Midbrain (tissue), 1 donor: ENCODE measurements at places on chromosomes 13 and 19.

DNA sequence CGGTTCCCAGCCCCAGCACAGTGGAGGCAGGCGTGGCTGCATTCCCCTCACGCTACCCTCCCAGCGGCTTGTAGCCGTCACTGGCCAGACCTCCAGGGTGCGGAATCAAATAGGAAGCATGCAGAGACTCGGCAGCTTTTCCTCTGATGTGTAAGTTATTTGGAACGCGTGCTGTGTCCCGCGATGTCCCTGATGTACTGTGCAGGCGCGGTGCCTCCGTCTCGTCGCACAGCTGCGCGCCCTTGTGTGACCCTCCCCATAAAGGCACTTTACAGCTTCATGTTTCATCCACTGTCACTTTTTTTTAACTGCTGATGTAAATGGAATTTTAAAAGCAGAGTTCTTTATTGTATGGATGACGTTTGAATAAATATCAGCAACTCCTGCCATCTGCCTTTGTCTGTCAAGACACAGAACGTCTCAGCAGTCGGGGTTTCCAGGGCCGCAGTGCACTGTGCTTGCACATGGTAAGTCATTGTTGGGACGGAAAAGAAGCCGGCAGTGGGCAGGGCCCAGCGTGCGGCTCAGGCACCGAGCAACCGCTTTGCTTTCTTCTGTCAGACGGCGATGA, 7.3 kb upstream of the F7 start:
- no peak for DNase-seq

DNA sequence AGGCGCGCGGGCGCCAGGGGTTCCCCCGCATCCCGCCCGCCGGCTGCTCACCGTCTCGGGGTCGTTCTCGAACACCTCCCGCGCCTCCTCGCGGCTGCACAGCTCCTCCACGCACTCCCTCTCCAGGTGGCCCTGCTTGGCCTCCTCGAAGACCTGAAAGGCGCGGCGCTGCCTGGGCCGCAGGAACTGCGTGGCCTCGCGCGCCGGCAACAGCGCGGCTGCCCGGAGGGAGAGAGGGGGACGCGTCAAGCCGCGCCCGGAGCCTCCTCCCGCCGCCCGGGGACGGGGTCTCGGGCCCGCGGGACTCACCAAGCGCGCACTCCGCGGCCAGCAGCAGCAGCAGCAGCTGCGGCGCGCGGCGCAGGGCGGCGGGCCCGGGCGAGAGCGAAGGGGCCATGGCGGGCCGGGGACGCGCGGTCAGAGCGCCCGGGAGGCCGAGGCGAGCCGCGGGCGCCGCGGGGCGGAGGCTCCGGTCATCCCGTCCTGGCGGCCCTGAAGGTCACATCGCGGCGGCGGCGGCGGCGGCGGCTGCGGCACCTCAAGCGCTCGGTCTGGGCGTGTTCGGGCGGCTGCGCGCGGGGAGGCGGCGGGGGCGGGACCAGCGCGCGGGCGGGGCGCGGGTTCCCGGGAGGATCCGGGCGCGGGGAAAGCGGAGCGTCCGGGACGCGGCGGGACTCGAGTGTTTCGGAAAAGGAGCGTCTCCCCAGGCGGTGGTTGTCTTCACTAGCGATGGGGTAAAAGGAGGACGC, at the start of gene GAS6:
Gene GAS6 (minus strand): TSS at position 553 of the 749 bp plus-strand sequence. CDS start 156 bp downstream, at position 397.
- peak; percentile 50 for DNase-seq

DNA sequence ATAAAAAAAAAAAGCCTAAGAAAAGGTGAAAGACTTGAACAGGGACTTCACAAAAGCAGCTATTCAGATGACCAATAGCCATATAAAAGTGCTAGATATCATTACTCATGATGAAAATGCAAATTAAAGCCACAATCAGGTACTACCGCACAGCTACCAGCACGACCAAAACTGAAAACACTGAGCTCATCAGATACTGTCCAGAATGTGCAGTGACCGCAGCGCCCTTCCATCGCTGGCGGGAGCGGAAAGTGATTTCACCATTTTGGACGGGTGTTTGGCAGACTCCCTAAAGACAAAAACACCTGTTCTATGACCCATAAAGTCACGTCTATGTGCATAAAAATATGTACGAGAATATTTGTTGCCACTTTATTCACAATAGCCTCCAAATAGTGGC, 60.7 kb downstream of the SLC6A16 start:
- DNase-seq: no peak

GRCh38 chr19:45296355-45296754, 26.3 kb downstream of the CKM start:
- DNase-seq: no peak

DNA sequence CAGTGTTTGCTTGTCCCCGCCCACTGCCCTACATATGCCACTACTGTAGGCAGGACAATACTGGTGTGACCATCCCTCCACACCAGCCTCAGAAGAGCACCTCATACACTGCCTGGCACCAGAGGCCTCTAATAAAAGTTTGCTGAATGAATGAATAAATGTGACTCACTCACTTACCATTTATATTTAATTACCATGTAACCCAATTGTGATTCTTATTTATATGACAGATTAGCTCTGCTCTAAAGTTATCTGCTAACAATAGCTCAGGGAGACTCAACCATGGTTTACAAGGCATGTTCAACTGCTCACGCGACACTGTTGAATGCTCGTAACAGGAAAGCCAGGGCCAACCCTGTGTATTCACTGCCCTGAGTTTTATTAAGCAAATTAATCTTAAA, 66.0 kb upstream of the DOCK9 start:
- no peak for DNase-seq

DNA sequence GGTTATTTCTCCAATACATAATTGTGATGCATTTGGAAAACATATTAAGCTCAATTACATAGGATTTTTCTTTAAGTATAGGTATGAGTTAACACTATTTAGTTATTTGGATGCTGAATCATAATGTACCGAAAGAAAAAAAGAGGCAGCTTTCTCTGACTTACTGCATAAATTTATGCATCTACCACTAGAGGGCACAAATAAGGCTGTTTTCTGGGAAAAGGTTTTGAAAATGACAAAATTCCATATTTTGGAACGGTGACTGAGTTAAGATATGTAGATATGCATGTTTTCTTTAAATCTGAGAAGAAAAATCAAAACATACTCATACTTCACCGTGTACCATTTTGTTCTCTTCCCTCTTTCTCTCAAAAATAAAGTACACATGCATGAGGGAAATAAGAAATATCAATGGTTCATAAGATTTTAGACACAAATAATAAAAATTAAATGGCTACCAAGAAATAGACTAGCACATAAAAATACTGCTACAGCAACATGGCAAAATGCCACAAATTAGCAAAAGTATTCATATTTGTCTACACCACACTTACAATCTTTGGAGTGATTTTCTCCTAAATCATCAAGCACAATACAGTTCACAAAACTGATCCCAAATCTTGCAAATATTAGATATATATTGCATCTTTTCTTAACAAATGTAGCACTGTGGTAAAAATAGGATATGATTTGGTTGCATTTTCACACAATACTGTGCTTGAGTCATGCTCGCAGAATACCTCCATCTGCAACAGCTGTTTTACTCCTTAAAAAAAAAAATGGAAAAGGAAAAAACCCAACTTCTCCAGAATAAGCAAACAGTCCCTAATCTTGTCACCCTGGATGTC, 260.0 kb downstream of the FGF14 start:
- peak; percentile 17 for DNase-seq

DNA sequence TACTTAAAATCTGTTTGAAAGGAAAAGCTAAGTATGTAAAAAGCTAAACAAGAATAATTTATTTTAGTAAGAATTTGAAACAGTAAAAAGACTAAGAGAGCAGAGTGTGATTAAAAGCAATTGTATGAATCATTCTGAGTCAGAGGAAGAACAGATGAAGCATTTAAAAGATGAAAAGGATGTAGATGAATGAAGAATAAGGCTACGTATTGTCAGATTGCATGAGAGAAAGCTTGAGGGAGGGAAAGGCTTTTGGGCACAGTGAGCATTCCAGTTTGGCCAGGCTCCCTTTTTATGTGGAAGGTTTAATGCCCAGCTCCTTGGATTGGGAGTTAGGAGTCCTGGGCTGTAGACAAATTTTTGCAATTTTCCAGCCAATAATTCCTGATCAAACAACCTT, 117.7 kb downstream of the FREM2 start:
- no peak for DNase-seq

DNA sequence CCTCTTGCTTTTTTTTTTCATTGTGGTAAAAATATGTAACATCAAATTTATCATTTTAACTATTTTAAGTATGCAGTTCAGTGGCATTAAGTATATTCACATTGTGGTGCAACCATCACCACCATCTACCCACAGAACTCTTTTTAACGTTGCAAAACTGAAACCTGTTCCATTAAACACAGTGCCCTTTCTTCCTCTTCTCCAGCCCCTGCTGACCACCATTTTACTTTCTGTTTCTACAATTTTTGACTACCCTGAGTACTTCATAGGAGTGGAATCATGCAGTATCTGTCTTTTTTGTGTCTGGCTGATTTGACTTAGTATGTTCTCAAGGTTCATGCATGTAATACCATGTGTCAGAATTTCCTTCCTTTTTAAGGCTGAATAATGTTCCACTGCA, 153.1 kb downstream of the FGF9 start:
- DNase-seq: no peak

DNA sequence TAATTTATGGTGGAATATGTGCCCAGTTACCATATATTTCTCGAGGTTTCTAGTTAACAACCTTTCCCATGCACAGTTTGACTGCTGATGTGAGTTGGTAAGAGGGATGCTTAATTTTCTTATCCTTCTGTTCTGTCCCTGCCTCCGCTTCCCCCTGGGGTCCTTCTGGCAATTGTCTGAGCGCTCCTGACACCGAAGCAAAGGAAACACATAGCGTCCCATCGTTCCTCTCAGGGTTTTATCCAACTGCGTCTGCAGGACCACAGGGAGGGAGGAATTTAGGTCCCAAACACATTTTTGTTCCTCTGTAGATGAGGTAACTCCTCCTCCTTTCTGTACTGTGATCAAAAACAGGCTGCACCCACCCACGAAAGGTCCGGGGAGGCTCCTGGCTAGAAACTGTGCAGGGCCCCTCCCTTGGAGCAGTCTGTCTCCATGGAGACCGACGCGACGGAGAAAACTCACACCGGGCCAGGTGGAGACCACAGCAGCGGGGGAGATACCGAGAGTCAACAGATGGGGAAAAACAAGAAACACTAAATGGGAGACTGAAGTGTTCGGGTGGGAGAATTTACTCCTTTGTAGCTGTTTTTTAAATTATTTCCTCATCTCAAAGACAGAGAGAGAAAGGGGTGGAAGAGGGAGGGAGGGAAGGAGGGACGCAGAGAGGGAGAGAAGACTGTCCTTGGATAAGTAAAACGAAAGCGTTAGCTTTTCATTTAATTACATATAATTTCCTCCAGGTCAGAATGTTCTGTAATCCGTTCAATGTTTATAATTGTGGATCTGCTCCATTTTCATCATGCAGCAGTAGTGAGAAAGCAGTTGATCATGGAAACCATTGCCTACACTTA, 191.8 kb upstream of the NBEA start:
- no peak for DNase-seq

- no peak for DNase-seq
These were observed 11.2 kb upstream of the RAB20 start for GRCh38 chr13:110572778-110573118.

DNA sequence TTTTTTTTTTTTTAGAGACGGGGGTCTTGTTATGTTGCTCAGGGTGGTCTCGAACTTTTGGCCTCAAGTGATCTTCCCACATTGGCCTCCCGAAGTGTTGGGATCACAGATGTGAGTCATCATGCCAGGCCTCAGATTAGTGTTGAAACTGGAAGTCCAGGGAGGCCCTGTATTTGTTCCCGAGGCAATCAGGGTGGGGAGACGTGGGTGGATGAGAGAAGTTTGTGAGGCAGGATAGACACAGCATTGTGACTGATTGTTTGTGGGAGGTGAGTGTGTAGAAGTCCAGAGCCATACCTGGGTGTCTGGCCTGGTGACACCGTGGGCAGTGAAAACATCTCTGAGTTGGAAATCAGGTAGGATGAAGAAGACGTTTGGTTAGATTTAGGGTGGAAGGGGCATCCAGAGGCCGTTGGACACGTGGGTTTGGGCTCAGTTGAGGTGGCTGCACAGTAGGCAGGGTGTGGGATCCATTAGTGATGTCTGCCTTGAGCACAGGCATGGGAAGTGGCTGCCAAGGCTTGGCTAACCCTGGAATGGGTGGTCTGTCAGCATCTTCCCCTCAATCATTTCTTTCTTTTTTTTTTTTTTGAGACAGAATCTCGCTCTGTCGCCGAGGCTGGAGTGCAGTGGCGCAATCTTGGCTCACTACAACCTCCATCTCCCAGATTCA, 12.4 kb downstream of the RTN2 start:
- no peak for DNase-seq

GRCh38 chr13:106118050-106118449, 417.4 kb downstream of the EFNB2 start:
- no peak for DNase-seq

DNA sequence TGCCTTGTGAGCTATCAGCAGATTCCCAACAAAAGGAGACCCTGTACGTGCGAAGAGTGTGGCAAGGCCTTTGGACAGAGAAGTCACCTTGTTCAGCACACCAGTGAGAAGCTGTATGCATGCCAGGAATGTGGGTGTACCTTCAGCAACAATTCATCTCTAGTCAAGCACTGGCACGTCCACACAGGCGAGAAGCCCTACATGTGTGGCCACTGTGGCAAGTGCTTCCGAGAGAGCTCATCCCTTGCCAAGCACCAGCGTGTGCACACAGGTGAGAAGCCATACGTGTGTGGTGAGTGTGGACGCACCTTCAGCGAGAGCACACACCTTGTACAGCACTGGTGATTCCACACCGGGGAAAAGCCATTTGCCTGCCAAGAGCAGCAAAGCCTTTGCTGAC, 7.6 kb upstream of the ZSCAN22 start:
- DNase-seq: no peak

DNA sequence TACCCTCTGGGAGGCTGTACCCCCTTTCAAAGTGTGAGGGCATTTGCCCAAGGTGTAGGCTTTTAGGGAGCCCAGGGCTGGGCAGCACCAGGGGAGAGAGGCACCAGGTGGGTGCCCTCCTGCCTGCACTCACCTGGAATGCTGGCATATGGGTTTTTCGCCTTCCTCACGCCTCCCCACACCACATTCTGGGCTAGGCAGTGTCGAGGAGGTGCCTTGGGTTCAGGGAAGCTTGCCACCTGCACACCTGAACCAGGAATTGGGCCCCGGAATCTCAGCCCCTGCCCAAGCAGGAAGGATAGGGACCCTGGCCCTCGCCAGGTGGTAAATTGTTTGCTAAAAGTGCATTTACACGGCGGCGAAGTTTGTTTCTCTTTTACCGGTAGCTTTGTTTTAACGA, 5.1 kb upstream of the TSHZ3 start:
- DNase-seq: no peak

DNA sequence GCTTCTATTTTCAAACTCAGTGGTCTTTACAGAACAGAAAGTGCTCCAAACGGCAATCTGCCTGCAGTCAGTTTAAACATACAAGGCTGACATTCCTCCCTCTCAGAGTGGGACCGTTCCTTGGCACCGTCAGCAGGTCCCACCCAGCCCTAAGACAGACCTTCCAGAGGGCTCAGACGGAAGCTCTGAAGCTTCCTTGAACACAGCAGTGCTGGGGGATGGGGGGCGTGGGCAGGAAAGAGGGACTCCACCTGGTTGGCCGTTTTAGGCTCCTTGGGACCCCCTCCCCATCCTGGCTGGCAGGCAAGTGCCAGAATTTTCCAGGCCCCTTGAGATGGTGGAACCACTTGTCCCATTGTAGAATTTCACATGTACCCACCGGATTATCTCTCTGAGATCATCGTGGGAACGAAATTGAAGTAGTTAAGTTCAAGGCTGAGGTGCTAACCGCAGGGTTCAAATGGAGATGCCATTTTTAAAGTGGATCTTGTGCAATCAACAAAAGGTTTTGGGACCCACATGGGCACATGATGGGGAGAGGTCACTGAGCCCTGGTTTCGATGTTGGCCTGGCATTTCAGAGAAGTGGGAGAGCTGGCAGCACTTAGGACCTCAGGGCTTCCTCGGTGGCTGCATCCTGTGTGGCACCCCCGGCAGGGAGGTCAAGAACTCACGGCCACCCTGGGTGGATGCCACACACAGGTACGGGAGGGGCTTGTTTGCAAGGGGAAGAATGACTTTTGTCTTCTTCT, 46.2 kb downstream of the KLF2 start:
- DNase-seq: no peak
